ENCODE measurements at places on chromosomes 12 and 14.

DNA sequence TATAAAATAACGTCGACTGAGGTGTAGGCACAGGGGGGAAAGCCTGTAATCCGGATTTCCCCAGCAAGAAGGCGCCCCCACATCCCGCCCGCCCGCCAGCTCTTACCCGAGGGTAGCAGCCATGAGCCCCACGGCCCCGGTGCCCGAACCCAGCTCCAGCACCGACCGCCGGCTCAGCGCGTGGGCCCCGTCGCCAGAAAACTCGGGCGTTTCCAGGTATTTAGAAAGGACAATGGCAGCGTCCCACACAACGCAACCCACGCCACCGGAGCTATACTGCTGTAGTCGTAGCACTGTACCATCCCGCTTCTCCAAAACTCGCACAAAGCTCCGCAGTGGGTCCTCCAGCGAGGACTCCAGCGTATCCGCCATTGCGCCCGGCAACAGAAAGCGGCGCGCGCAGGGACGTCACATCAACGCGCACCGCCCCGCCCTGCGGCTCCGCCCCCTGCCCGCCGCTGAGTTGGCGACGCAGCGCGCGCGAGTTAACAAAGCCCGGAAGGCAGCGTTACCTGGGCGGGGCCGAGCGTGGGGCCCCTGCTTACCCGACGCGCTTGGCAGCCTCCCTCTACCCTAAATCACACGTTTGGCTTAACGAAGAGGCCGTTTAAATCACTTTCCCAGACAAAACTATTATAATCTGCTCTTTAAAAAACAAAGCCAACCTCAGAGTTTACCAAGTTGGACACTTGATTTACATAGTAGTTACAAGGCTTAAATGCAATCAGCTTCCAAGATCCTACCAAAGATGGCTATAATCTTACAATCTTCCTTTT lies at the start of gene VCPKMT:
Gene VCPKMT (minus strand): TSS at position 392 of the 776 bp plus-strand sequence. CDS start 20 bp downstream, at position 372.
- peak; percentile 97 for DNase-seq

DNA sequence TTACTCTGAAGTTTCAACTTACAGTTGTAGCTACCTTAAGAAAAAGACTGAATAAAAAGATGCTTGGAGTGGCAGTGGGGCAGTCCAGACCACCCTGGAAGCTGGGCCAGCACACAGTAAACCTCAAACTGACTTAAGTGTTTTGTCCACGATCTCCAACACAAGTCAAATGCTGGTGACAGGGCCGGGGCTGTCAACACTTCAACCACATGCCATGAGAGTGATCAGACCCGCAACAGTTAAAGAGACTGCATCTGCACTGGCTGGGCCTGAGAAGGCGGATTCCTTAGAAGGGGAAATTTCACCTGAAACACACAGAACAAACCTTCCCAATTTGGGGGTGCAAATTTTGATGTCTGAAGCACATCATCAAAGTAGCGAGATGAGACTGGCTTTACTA lies 223.5 kb upstream of the CAND1 start:
- no peak for DNase-seq

GRCh38 chr12:114967151-114967550 lies 283.2 kb upstream of the TBX3 start:
- DNase-seq, result no peak

DNA sequence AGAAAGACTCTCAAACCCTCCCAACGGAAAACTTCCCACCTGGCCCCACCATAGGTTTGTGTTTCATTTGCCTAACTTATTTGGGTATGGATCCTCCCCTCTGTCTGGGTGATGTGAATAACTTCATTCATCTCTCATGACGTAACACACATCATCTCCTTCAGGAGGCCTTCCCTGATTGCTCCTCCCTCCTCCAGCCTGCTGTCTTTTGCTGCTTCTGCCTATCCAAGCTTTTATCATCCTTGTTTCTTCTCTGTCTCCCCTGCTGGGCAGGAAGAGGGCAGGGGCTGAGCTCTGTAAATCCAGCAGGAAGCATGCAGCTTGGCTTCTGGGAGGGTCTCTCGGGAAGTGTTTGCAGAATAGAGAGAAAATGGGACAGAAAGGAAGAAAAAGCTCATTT lies 766.0 kb upstream of the TBX3 start:
- DNase-seq, result no peak

GRCh38 chr12:95859344-95859816 lies 628 bp downstream of the SNRPF start:
- DNase-seq, result no peak

DNA sequence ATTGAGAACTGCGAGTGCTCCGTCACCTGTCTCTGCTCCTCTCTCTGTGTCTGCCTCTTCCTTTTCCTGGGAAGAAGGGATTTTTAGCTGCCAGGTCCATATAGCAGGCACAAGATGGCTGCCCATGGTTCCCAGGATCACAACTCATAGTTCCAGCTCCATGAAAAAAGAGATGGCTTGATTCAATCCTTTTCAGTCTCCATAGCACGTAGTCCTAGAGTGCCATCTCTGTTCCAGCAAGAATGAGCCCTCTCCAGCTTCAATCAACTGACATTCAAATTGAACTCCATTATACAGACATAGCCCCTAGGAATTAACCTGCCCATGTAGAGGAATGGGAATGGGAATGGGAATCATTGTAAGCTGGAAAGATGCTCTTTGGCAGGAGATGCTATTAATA lies 34.7 kb upstream of the RTRAF start:
- no peak for DNase-seq

DNA sequence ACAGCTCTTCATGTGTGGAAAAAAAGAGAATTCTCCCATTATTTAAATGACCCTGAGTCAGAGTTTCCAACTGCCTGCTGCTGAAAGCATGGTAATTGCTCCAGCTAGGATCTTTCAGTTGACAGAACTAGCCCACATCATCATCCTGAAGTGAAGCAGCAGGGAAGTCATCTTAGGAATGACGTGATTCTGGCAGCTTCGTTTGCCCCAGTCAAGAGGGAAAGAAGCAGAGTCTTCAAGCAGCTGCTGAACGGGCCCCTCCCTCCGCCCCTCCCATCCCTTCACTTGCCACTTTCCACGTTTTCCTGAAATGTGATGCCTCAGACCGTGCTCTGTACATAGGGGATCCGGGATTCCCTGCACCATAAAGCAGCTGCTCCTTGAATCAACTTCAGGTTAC lies 455.0 kb upstream of the TMEM132C start:
- no peak for DNase-seq

DNA sequence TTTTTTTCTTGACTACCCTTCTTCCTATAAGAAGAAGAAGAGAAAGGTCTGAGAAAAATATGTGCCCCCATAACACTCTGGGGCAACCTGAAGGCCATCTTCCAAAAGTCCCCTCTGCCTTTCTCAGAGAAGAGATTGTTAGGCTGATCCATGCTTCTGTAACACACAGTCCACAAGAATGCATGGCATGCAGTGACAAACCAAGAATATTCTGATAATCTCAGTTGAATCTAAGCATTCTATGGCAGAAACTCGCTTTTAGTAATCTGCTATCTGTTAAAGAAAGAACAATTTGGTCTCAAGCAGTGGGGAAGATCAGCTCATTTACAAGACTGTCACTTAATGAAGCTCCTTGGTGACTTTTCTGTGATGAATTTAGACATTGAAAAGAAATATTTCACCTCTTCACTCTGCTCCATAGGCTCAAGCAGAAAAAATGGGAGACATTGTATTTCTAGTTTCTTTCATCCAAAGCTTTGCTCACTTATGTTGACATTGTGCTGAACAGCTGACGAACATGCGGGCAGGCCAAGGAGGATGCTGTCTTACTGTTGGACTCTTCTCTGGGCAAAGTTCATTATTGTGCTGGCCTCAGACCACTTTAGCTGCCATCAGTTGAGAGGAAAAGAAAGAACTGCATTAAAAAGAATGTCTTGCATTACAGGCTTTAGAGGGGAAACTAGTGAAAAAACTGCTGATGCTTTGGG lies 957.1 kb downstream of the DIO2 start:
- no peak for DNase-seq

DNA sequence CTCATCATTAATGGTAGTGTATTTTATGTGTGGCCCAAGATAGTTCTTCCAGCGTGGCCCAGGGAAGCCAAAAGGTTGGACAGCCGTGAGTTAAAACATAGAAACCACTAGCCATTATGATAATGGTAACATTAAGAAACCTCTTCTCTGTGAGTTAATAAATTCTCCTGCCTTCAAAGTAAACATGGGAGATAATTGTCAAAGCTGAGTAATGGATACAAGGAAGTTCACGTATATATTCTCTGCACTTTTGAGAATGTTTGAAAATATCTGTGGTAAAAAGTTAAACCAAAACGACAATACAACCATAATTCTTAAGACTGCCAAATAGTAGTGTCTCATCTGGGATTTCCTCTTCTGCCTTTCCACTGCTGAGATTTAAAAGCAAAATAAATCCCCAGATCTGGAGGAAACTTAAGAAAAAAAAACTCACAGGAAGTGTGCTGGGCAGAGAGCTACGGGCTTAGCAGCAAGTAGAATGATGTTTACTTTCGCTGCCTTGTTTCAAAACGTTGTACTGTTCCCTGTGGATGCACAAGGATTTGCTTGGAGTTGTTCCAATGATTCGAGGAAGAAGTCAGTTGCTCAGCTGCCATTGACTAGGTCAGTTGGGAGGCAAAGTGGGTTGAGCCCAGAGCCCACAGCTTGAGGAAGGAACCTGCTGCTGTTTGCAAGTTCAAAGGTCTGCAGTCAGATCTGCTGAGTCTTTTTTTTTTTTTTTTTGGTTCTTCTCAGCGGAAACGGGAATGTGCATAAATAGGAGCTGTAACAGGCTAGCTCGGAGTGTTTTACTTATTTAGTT lies 1.7 kb downstream of the TPCN1 start:
- no peak for DNase-seq

GRCh38 chr12:130504110-130504839 lies 166.6 kb downstream of the PIWIL1 start:
- no peak for DNase-seq

DNA sequence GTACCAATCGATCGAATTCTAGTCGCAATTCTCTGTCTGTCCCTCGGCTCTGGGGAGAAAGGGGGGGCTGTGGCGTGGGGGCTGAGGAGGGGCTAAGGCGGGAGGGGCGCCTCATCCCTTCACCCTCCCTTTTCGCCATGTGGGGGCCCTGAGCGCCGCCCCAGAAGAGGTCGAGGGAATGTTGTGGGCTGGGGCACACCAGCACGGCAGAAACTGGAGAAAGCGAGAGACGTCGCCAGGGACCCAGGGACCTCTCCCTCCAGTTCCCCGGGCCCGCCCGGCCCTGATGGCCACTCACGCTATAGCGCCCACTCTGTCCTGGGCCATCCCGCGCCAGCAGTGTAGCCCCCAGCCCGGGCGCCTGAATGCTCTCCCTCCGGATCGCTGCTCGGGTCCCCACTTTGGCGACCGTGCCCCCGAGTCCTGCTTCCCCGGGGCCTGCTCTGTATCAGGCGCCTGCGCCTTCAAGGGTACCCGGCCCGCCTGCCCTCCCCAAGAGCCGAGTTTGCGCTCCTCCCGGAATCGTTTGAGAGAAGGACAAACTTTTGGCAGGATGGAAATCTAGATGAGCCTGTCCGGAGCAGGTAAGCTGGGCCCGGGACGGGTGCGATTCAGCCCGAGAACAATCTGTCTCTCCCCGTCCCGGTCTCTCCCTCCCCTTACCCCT lies 62.6 kb downstream of the SMUG1 start:
- no peak for DNase-seq

- DNase-seq, result no peak
Observed at GRCh38 chr12:113724794-113725556, 241.2 kb downstream of the RBM19 start.

DNA sequence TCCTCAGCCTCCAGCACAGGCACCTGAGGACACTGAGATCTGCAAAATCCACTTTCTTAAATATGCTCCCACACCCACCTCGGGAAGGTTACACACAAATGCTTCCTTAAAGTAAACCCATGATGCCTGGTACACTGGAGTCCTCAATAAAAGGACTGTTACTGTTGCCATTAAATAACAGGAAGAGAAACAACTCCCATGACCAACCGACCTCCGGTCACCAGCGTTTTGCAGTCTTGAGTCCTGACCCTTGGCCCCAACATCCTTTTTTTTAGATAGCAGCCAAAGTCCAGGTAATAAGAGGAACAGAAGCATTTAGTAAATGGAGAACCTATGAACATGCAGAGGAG lies 42.4 kb downstream of the ITPK1 start:
- no peak for DNase-seq

DNA sequence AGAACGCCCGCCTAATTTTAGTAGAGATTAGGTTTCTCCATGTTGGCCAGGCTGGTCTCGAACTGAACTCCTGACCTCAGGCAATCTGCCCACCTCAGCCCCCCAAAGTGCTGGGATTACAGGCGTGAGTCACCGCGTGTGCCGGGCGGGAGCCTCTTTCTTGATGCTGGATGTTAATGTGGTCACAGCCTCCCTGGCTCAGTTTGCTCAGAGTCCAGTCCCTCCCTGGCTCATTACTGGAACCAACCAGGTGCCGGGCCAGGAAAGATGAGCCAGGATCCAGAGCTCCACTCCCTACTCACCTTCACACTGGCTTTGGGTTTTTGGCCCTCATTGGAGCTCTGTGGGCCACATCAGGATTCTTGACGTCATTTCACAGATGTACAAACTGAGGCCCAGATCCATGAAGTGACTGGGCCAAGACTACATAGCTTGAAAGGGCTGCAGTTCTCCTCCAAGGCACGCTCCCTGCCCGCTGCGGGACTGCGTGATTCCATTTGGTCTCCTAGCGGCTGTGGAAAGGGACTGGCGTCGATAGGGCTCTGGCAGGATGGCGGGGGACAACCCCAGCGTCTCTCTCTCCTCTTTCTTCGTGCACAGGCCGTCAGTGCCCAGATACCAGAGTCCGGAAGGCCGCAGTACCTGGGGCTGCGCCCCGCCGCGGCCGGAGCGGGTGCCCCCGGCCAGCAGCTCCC lies 5.1 kb upstream of the SHMT2 start:
- no peak for DNase-seq

- DNase-seq, result no peak
Observed at GRCh38 chr12:26122061-26122680, 2.7 kb downstream of the BHLHE41 start.

GRCh38 chr12:57621497-57622292 lies 10.5 kb downstream of the ARHGEF25 start:
- DNase-seq, result peak; percentile 42

- DNase-seq, result no peak
Observed at GRCh38 chr12:71315328-71315985, 124.1 kb upstream of the LGR5 start.

- no peak for DNase-seq
Observed at GRCh38 chr12:18919871-18920511, 182.1 kb downstream of the CAPZA3 start.

GRCh38 chr12:112096070-112096469 lies 12.5 kb downstream of the NAA25 start:
- no peak for DNase-seq

DNA sequence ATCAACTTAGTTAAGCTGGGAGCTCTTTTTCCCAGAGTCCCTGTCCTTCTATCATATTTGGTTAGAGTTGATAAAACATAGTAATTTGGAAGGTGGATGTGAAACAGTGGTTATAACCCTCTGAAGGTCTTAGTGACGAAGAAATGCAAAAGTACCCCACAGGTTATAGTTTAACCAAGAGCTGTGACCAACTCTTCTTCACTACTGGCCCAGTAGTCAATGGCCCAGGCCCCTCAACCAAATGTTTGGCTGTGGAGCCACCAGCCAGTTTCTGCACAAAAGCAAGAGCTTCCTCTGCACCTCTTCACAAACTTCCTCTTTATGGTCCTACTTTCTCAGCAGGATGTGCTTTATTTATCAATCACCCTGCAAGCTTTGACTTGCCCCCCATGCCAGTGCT lies 132.6 kb downstream of the BMP4 start:
- no peak for DNase-seq

- no peak for DNase-seq
Observed at GRCh38 chr14:85644211-85644610, 114.3 kb downstream of the FLRT2 start.

Data from activated CD4-positive, alpha-beta T cell treated with anti-CD3 and anti-CD28 coated beads for 24 hours (primary cell).